ENCODE measurements at places on chromosomes 12 and 14.
A peak's percentile ranks its signal among the peaks of the same experiment; 100 is the strongest.

- DNase-seq: no peak
Observed at GRCh38 chr14:66398437-66398836, 87.7 kb upstream of the CCDC196 start.

DNA sequence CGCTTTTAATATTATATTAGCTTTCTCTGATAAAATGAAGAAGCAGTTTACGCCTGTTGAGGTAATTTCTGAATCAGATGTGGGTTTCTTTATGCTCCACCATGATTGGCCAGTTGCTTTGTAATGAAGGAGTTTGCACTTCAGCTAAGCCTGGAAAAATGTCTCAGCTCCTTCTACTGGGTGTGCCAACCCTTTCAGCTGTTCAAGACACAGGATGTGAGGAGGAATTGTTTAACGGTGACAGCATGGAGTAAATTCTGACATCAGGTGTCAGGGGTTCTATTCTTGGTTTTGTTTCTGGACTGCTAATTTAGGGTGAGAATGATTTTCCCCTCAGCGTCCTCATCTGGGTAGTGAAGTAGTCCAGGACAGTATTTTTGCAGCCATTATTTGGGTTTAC, 43.5 kb downstream of the FLRT2 start:
- no peak for DNase-seq

GRCh38 chr12:100404769-100405407, 48.0 kb downstream of the SLC17A8 start:
- no peak for DNase-seq

- no peak for DNase-seq
Observed at GRCh38 chr14:43116341-43116740, 1390.7 kb downstream of the FSCB start.

DNA sequence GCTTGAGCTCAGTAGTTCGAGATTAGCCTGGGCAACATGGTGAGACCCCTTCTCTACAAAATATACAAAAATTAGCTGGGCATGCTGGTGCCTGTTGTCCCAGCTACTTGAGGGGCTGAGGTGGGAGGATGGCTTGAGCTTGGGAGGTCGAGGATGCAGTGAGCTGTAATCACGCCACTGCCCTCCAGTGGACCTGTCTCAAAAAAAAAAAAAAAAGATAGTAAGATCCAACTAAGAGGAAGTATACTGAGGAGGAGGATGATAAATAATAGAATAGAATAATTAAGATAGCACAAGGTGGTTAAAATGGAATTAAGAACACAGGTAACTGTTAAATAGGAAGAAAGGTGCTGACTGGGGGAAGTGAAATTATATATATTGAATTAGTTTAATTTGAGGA, 37.0 kb upstream of the BAZ1A start:
- no peak for DNase-seq

- DNase-seq: peak; percentile 41
Observed at GRCh38 chr14:51210594-51210993, 29.5 kb upstream of the TMX1 start.

- peak; percentile 46 for DNase-seq
Observed at GRCh38 chr14:93906341-93907329, 20.5 kb upstream of the FAM181A start.

DNA sequence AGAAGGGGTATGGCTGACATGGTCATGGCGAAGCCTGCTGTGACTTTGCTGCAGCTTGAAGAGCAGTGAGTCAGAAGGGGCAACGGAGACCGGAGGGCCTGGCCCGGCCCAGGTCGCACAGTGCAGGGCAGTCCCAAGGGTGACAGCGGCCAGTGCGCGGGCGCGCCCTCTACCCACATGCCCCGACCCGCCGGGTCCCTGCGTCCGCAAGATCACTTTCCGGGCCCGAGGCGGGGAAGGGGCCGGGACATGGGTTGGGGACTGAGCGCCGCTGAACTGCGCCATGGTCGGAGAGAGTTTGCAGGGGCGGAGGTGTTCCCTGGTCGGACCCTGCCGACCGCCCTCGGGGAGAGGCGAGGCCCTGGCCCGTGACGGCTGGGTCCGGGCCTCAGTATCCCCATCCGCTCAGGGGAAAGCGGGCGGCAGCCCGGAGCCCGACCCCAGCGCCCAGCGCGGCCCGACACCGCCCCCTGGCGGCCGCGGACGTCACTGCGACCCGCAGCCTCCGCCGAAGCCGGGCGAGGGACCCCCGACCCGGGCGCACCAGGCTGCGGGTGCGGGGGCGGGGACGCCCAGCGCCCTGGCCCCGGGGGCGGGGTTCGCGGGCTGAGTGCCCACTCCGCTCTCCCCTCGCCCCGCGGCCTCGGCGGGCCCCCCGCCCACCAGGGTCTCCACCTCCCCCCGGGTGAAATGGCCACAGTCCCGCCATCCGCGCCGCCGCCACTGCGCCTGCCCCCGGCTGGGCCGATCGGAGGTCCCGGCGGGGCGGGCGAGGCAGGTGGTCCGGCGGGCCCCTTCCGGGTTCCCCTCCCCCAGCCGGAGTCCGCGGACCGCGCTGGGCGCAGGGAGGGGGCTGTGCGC, 7.2 kb upstream of the ANKRD9 start:
- DNase-seq: peak; percentile 24

GRCh38 chr14:74543771-74544438, 50.3 kb downstream of the ISCA2 start:
- DNase-seq: no peak

DNA sequence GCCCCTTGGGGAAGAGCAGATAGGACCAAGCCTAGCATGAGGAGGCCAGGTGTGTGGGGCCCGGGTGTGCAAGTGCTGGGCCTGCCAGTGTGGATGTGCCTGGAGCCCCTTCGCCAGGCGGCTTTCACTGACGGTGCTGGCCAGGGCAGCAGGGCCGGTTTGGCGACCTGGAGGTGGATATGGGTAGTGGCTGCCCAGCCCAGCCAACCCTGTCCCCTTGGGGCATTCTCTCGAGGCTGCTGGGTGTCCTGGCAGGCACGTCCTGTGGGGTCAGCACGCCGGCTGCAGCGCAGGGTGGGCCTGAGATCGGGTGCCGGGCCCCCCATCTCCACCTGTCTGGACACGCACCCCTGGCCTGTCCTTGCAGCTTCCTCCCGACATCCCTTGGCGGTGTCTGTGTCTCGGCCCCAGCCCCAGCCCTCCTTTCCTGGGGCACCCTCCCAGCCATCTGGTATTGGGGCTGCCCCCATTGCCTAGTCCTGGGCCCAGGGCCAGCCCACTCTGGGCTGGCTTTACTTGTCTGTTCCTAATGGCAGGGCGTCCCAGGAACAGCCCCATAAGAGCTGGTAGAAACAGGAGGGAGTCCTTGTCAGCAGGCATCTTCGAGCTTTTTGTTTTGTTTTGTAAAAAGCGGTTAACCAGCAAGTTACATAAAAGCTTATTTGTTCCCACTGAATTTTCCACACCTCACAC, 7.2 kb upstream of the CRIP2 start:
- no peak for DNase-seq

DNA sequence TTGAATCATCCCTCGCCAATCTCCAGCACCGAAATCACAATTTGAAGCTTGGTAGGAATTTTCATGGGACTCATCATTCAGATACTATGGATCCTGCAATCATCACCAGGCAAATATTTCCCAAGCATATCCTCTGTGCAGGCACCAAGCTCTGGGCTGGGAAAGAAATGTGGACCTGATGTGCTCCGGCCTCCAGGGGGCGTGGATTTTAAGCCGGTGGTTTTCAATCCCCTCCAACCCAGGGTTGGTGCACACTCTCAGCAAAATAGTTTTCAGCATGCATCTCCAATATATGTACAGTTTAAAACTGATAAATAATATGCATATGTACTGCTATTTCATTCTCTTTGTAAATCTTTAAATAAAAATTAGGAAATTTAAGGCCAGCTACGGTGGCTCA, 98.9 kb downstream of the RBM19 start:
- DNase-seq: no peak

DNA sequence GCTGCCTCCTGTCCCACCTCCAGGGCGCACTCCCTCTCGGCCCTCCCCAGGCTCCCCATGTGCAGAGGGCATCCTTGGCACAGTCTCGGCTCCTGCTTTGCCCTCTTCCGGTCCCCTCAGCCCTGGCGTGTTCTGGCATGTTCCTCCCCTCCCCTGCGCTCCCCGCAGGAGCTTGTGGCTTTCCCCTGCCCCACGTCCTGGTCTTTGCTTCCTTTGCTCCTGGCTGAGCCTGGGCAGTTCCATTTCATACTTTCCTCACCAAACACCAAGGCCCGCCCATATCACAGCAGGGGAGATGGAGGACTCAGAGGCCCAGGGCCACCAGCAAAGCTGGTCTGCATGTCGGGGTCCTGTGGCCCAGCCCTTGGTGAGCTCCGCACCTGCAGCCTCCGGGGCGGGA, 56.0 kb downstream of the FBRSL1 start:
- no peak for DNase-seq

- no peak for DNase-seq
Observed at GRCh38 chr12:92363295-92364146, 217.9 kb upstream of the BTG1 start.

DNA sequence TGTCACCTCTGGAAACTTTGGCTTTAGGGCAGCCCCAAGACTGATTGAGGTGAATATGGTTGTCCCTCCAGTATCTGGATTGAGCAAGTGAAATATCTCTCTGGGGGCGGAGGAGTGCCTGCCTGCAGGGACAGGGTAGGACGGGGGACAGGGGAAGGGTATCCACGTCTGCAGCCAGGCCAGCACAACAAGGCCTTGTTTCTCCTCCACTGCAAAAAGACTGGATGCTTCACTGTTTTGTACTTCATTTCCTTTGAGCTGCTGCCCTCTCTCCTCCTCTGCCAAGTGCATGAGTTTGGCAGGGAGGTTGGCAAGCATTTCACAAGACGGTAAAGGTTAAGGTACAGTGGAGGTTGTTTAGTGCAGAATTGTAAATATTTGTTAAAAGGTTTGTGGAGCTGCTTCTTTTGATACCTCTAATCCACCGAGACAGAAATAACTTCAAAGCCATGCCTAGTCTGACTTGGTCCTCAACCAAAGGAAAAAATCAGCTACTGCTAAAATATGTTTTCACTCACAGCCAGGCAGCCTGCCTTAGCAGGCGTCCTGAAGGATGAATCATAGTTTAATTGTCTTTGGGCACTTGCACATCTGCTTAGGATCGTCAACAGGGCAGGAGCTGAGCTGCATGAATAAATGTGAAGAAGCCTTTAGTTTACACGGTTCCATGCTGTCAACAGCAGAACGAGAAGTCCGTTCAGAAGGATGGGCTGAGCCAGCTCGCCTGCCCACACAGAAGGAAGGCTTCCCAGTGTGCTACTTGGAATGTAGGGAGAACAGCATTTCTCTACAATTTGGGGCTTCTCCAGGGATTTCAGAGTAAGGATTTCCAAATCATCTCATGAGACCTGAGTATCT, 269.7 kb downstream of the TTC6 start:
- no peak for DNase-seq

DNA sequence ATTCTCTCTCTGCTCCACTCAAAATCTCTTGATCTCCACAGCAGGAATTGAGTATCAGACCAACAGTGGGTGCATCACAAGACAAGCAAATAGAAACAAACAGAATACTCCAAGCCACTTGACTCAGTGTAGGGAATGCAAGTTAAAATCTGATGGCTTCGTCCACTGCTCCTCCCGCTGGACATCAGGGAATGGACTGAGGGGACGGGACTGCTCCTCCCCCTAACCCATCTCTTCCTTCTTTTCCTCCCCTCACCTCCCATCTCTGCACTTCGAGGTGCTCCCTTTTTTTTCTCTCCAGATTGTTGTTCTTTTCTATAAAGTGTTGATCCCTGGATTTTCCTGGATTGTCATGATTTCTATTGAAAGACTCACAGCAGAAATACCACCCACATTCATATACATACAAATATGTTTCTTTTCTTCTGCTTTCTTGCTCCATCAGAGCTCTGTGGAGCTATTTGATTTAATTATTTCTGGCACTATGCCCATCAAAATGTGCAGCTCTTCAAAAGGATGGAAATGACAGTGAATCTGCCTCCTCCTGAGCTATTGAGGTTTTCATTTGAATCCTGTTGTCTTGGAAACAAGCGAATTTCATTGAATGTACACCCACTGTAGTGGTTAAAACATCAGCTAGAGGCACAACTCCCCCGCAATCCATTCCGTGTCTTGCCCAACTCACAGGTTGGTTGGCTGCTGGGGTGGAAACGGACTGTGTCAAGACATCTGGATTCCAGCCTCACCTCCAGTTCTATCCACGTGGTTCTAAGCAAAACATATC, 199.7 kb downstream of the SPTSSA start:
- no peak for DNase-seq

DNA sequence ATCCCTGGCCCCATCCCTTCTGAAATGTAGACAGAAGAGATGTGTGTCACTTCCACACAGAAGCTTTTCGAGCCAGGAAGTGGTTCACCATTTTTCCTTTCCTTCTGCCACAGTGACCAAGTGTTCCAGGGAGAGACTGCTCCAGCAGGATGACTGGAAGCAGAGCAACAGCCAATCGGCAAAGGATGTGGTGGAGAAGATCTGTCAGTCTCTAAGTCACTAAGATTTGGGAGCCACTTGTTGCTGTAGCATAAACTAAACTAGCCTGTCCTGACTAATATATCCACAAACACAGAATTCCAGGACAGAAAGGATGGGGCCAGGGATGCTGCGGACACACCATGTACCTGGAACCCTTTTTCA, 42.9 kb downstream of the DUSP6 start:
- DNase-seq: no peak

DNA sequence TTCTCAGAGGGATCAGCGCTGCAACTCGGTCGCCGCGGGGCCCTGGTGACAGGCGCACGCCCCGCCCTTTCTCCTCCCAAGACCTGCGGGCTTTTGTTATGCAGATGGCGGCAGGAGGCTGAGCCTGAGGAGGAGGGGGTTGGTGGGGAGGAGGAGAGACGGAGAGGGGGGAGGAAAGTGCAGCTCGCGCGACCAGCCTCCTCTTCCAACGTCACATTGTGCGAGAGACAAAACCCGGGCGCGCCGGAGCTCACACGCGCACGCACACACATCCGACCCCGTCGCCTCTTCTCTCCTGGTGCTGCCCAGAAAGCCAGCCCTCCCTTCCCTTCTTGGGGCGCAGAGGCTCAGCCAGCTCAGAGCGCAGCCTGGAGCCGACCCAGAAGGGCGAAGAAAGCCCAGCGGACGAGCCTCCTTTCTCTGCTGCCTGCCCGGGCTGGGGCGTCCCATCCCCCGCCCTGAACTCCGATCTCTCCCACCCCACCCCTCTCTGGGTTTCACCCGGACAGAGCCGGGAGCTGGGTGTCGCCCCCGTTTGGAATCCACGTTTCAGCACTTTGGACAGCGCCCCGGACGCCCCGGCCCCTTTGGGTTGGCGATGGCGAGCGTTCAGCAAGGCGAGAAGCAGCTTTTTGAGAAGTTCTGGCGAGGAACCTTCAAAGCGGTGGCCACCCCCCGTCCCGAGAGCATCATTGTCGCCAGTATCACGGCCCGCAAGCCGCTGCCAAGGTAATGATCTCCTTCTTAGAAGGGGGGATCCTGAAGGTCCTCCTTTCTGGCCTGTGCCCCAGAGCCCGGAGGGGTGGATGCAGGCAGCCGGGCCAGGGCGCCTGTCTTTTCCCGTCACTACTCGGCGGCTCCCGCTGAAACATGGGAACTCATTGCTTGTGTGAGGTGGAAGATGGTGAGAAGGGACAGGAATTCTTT, at the start of gene SRRM4:
SRRM4 (plus strand) TSS at position 257 of the 927 bp plus-strand sequence; CDS start at position 599, 342 bp downstream.
- DNase-seq: peak; percentile 92
